ENCODE measurements at places on chromosomes 5 and 9.

GRCh38 chr9:94168203-94169000, 84.1 kb downstream of the PTPDC1 start:
- no peak for DNase-seq

DNA sequence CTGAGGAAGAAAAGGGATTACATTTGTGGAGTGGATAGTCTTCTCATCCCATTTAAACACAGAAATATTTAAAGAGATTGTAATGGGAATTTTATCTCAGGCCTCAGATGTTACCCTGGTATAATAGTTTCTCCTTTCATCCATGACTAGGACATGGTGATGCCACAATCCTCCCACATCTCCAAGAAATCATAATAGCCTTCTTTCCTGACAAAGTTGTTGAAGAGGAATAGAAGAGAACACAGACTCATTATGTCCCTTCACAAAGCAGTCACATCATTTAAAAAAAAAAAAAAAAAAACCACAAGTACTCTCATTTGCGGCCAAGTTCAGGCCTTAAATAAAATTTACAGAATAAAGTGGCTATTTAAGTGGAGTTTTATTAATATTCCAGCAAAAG, 359.6 kb downstream of the DEPDC1B start:
- DNase-seq = no peak

- no peak for DNase-seq
These were observed 63.5 kb downstream of the ENC1 start for GRCh38 chr5:74576941-74577456.

DNA sequence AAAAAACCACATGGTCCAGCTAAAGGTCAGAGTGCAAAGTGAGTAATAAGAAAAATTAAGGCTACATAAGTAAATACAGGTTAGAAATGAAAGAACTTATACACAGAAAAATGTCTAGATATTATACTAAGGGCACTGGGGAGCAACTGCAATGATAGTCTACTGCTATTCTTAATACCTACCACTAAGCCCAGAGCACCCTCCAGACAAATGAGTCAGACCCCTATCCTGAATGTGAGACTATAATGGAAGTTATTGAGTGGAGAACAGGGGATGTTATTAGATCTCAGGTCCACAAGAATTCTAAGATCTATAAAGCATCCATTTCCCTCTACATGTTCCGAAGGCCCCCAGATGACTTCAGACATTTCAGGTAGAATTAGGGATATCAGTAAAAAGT, 438.3 kb downstream of the PRELID2 start:
- DNase-seq = no peak

DNA sequence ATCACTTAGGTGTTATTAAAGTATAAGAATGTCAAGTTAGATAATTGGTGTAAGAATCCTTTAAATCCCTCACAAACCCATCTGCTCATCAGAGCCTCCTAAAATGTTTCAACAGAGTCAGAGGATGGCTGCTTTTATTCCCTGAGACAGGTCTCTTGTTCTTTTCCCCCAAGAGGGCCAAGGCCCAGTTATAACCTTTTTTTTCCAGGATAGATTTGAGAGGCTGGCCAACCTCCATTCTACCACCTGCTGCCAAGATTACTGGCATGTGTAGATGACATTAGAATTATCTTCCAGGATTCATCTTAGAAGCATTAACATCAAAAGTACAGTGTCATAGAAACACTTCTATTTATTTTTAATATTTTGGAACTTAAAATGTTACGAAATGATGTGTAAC, 305.1 kb downstream of the TRPM3 start:
- no peak for DNase-seq

DNA sequence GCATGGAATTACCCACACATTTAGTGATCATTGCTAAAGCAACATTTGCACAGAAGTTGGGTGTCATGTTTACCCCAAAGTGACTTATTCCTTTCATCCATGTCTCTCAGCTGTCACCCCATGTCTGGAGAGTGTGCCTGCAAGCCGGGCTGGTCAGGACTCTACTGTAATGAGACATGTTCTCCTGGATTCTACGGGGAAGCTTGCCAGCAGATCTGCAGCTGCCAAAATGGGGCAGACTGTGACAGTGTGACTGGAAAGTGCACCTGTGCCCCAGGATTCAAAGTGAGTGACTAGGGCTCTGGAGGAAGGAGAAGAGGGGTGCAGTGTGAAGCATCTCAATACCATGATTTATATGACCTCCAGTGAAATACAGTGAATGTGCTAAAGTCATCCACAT, 99.9 kb upstream of the PRRC1 start:
- no peak for DNase-seq

DNA sequence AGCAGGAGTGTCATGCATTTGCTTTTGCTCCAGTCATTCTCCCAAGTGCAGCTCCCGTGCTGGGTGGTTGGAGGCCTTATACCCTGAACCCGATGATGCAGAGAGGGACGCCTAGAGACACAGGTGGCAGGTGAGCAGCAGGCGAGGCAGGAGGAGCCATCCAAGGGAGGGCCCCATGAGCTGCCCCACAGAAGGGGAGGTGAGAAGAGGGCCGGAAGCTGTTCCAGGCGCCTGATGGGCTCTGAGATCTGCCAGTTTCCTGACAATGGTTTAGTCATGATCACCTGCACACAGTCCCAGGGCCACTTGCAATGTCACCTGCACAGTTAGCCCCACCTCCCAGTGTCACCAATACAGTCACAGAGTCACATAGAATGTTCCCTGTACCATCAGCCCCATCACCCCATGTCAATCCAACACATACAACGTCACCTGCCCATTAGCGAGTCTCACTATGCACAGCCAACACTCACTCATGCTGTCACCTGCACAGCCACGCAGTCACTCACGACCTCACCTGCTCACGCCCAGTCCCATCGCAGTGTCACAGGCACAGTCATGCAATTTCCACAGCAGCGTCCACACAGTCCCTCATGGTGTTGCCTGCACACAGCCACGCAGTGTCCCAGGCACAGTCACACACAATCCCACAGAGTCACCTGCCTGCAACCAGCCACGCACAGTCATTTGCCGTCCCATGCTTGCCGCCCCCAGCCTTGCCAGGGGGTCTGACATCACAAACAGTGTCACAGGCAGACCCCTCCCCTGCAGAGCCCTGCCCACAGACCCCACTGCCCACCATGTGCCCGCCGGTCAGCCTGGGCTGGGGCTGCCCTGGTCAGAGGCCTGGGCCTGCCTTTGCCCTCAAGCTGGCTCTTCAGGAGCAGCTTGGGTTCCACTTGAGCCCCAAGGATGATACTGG, 113.4 kb downstream of the LHX2 start:
- DNase-seq = no peak

DNA sequence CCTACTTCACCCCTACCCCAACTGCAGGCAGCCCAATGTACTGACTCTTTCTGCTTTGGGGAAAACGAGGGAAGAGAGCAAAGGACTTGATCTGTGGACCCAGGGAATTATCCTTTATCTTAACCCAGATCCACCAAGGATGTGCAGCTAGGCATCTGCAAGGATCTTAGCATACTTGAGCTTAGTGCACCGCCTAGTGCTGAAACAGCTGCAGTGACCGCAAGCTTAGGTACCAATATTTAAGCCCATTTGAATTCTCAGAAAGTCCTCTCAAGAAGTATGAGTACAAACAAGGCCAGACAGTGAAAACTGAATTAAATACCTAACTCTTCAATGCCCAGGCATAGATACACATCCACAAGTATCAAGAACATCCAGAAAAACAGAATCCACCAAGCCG, 576.7 kb upstream of the ADAMTS16 start:
- no peak for DNase-seq

- no peak for DNase-seq
These were observed 130.4 kb upstream of the BASP1 start for GRCh38 chr5:17087035-17087434.

DNA sequence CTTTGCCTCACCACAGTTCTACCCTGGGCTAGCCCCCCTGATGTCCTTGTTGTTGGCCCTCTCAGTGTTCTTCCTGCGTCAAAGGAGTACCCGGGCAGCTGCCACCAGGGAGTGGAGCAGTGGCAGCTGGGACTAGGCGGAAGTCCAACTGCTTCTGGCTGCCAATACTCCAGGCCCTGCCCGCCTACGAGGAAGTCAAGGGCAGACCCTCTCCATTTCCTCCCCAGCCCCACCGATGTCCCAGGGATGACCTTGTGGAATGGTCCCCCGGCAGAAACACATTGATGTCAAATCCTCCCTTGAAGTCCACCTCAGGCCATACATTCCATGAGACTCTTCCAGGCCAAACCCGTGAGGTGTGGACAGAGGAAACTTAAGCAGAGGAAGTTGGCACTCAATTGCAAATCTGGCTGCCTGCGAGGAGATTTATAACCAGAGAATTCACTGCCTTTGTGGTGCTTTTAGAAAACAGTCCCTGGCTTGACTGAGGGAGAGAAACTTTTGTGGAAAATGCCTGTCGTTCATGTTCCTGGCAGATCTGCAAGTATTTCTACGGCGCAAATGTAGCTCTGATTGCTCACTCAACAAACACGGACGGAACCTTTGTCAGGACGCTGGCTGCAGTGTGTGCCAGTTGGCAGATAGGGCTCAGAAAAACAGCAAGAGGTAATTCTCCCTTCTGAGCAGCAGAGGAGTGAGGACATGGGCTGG, 339.7 kb downstream of the RAB3C start:
- no peak for DNase-seq

DNA sequence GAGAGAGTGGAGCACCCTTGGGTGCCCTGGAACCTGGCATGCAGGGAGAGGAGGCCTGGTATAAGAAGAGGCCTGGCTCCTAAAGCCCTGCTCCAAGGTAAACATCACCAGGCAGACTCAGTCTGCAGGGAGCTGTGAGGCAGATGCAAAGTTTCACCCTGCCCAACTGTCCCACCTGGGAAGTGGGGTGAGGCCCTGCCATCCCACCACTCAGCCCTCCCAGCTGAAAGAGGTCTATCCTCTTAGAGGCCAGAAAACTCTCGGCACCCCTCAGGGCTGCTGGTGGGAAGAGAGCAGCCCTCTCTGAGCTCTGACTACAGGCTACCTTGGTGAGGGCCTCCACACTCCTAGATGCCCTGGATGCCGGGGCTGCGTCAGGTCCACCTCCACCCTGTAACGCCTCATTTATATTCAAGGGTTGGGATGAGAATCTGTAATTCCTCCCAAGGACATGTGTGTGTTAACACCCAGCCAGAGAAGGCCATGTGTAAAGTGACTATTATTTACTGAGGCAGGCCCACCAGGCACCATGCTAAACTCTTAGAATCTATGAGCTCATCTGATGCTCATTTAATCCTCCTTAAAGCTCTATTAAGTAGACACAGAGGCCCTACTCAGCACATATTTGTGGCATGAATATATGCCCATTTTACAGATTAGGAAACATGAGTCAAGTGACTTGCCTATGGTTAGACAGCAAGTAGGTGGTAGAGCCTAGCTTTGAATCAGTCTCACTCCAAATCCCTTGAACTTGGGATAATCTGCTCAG, 205.9 kb downstream of the FSTL4 start:
- no peak for DNase-seq

GRCh38 chr5:83877911-83878706, 157.5 kb upstream of the HAPLN1 start:
- DNase-seq = no peak

GRCh38 chr9:109499631-109500410, 1.7 kb upstream of the PTPN3 start:
- no peak for DNase-seq

DNA sequence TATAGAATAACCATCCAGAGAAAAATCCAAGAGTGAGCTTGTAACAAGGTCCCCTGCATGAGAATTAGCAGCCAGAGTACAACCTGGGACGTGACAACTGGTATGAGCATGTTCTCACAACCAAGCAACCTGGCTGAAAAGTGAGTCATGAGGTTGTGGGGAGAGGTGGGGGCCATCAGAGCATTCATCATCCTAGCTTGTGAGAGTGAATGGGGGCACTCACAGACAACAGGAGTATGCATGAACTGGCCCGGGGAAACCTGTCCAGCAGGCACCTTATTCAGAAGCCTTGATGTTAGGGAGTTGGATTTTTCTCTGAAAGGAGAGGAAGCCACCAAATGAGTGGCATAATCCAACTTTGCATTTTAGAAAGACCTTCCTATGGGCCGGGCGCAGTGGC, 113.0 kb downstream of the FRMD3 start:
- no peak for DNase-seq

DNA sequence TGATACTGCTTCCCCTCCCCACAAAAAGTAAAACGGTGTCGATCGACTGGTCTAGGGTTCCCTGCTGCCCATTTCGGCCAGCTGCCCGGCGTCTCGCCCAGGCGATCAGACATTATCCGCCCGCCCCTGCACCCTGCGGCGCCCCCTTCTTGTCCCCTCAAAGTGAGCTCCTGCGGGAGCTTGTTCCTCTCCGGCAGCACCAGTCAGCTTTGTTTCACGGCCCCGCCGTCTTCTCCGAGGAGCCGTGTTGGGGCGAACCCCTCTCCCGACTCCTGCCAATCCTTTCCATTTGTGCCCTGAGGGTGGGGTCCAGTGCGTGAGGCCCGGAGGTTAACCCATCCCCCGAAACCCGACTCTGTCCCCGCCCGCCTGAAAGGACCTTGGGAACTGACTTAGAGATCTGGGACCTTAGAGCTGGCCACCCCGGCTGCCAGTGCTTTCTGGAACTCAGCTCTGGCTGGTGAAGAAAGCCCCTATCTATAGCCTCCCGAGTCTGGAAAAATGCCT, 518 bp downstream of the UBE2B start:
- DNase-seq = peak; percentile 12

DNA sequence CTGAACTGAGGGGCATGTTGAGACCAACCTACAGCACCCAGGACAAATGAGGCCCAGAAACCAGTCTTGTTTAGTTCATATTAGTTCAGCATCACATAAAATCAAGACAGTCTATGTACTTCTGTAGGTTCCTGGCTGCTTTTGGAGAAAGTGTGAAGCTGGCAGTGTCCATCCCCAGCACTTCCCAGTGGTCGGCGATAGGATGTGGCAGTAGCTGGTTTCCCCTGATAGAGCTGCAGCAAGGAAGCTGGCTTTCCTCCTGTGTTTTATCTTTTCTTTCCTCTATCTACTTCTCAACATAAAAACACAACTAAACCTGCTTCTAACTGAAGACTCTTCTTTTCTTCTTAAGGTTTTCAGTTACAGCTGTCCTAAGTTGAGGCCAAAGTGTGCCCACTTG, 43.0 kb upstream of the SLC46A2 start:
- DNase-seq = no peak

- DNase-seq = no peak
These were observed 555.1 kb upstream of the ADAMTS16 start for GRCh38 chr5:4584982-4585381.

GRCh38 chr5:97735209-97735608, 552.2 kb upstream of the RIOK2 start:
- no peak for DNase-seq

DNA sequence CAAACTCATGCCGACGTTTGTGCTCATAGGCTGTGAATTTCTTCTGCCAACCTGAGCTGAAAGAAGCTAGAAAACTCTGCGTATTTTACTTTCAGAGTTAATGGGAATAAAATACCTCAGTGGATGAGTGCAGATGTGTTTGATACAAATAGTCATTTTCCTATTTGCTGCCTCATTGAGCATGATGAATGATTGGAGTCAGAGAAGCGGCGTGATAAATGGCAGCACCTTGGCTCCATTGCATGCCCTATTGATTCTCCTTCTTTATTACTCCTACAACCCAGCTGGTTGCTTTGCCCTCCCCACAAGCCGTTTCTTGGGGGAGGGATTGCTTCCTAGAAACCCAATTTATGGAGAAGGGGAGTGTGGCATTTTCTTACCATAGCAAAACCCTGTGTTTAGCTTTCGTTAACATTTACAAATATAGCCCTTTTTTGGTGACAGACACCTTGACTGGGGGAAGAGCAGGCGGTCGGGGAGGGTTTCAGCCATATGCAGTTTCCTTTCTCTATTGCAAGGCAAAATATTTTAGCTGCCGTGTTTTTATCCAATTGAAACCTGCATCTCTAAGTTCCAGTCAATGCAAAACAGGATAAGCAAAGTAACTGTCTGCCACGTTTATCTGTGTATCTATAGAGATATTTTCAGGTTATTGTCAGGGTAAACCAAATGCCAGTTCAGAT, 93.1 kb upstream of the TBCA start:
- DNase-seq = no peak
